ENCODE measurements at places on chromosomes 16 and 17. TPM values are rescaled to one million over a fixed set of nuclear protein-coding genes. Genes with fewer than 3 reads are reported as not detected.

ACSM3 gene
- 3.9 TPM for total RNA-seq

NEURL4 gene
- 33.7 TPM for total RNA-seq

CSH2 gene
- total RNA-seq: not detected

ABCA3 gene
- total RNA-seq: 23.7 TPM

IRX6 gene
- not detected for total RNA-seq

HIGD1B gene
- not detected for total RNA-seq

CSH1 gene
- total RNA-seq: not detected

TMEM114 gene
- total RNA-seq: not detected

C16orf92 gene
- total RNA-seq: not detected

KRT14 gene
- 0.08 TPM for total RNA-seq

PDXDC1 gene
- total RNA-seq: 77.1 TPM

CCL14 gene
- not detected for total RNA-seq

C17orf50 gene
- total RNA-seq: 0.33 TPM

SNAI3 gene
- total RNA-seq: 0.18 TPM

CDR2L gene
- total RNA-seq: 61.8 TPM
